Melanocyte of skin (primary cell): ENCODE measurements at places on chromosomes 6 and 20. TPM values are rescaled to one million over a fixed set of nuclear protein-coding genes. Genes with fewer than 3 reads are reported as not detected.

MUC21 gene
- total RNA-seq, result not detected in 2 replicates

BPIFB4 gene
- not detected in 2 replicates for total RNA-seq

SLC25A27 gene
- 3.0 and 5.7 TPM in 2 replicates for total RNA-seq

DYNLT1 gene
- total RNA-seq, result 66.0 and 81.3 TPM in 2 replicates

TSPO2 gene
- not detected in 2 replicates for total RNA-seq

PRRT1 gene
- total RNA-seq, result 0.46 and 0.67 TPM in 2 replicates

BTNL2 gene
- total RNA-seq, result not detected in 2 replicates

SCGN gene
- under 0.01 TPM in 1 of 2 replicates, not detected in the other for total RNA-seq

TRIM15 gene
- not detected in 2 replicates for total RNA-seq

DEFB127 gene
- not detected in 2 replicates for total RNA-seq

SERAC1 gene
- total RNA-seq, result 9.0 and 10.5 TPM in 2 replicates

MOXD1 gene
- total RNA-seq, result 18.9 and 37.9 TPM in 2 replicates

UBE2C gene
- total RNA-seq, result 22.2 and 42.3 TPM in 2 replicates

SLC32A1 gene
- total RNA-seq, result not detected in 2 replicates

ANKEF1 gene
- 0.46 and 2.3 TPM in 2 replicates for total RNA-seq

OXT gene
- total RNA-seq, result not detected in 2 replicates

NANP gene
- 7.7 and 8.0 TPM in 2 replicates for total RNA-seq

RCAN2 gene
- total RNA-seq, result 0.15 and 0.33 TPM in 2 replicates

POU3F2 gene
- 1.1 and 3.3 TPM in 2 replicates for total RNA-seq

PNPLA1 gene
- total RNA-seq, result not detected in 2 replicates

SLC22A2 gene
- total RNA-seq, result not detected in 2 replicates

RAB44 gene
- not detected in 2 replicates for total RNA-seq

FGD2 gene
- under 0.01 TPM in 1 of 2 replicates, not detected in the other for total RNA-seq

CD83 gene
- 8.9 and 23.6 TPM in 2 replicates for total RNA-seq

CLVS2 gene
- under 0.01 TPM in 1 of 2 replicates, not detected in the other for total RNA-seq

OOEP gene
- total RNA-seq, result not detected in 2 replicates

HLA-DOA gene
- total RNA-seq, result under 0.01 and 2.9 TPM in 2 replicates

DEF6 gene
- total RNA-seq, result under 0.01 and 0.15 TPM in 2 replicates

BFSP1 gene
- 2.0 and 4.5 TPM in 2 replicates for total RNA-seq

ETV7 gene
- total RNA-seq, result 2.5 and 5.9 TPM in 2 replicates

TLDC2 gene
- 0.36 TPM in 1 of 2 replicates, not detected in the other for total RNA-seq

COL21A1 gene
- total RNA-seq, result under 0.01 TPM in 1 of 2 replicates, not detected in the other

RIPPLY2 gene
- not detected in 2 replicates for total RNA-seq

ZNF334 gene
- total RNA-seq, result 4.0 and 5.2 TPM in 2 replicates

ARFGEF3 gene
- total RNA-seq, result 1.3 and 1.7 TPM in 2 replicates

BAG2 gene
- total RNA-seq, result 1.4 and 4.0 TPM in 2 replicates

F13A1 gene
- not detected in 2 replicates for total RNA-seq

CBLN4 gene
- 0.15 TPM in 1 of 2 replicates, not detected in the other for total RNA-seq

AKIRIN2 gene
- 11.9 and 16.3 TPM in 2 replicates for total RNA-seq
